ENCODE measurements at places on chromosomes 2 and 18. TPM values are rescaled to one million over a fixed set of nuclear protein-coding genes. Genes with fewer than 3 reads are reported as not detected.

DNA sequence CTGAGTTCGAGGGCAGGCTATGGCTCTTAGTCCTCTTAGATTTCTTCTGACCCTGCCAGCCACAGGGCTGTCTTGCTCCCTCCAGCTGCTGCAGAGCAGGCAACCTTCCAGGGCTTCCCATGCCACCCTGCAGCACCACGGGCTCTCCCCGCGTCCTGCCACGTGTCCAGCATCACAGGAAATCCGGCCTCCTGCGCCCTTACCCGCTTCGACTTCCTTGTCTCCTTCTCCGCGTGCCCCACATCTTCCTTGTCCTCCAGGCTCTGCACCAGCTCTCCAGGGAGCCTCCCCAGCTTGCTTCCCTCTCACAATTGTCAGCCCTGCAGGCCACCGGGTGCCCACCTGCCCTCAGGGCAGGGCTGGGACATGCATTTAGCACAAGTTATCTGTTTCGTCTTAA lies 253.5 kb downstream of the DCDC2C start:
- ATAC-seq: no peak

DNA sequence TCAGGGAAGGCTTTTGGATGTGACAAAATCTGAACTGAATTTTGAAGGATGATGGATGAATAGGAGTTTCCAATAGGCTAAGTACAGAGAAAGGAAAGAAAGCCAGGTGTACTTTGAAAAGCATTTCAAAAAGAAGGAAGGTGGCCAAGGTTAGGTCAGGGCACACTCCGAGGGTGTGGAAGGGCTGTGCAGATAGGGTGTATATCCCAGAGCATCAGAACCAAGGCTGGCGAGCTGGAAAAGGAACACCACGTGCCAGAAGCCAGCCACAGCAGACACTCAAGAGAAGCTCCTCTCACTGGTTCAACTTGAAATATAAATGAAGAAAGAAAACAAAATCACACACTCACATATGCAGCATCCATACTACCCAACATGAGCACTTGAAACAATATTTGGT lies 51.0 kb downstream of the RPL31 start:
- no peak for ATAC-seq

- ATAC-seq: no peak
Observed at GRCh38 chr2:207531032-207531952, 1.5 kb downstream of the CREB1 start.

DNA sequence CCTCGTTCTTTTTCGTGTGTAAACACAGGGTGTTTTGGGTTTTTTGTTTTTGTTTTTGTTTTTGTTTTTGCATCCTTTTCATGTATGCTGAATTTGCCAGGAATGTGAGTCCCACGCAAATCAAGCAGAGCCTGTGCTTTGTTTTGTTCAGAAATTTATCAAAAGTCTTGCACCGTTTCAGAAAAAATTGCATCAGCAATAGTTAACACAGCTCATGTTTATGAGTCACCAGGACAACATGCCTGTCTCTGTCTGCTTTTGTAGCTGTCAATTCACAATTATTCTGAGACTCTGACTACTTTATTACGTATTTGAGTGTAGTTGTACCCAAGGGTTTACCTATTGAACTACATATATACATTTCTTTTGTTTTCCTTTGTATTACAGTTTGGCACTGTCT lies 38.3 kb downstream of the MRPL44 start:
- no peak for ATAC-seq

STON1 gene
- 155 TPM for total RNA-seq

DNA sequence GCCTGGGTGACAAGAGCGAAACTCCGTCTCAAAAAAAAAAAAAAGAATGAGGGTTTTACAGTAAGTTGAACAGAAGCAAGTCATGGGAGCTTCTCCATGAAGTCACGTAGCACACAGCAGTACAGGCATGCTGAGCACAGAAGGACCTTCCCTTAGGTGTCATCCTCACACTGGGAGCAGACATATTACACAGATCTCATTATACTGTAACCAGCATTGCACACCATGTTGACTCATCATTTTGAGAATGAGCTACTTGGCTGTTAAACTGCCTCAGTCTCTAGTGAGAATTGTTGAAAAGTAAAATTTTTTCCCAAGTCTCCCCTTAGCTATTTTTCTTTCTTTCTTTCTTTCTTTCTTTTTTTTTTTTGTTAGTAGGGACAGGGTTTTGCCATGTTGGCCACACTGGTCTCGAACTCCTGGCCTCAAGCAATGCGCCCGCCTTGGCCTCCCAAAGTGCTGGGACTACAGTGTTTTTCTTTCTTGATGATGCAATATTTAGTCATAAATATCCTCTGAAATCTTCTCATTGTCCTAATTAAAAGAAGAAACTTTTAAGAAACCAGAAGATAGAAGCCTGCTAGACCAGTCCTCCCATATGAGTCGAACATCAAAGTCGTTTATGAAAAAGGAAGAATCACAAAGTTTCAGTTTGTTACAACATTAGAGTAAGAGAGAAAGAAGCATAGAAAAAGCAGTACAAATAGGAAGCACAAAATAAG lies 37.9 kb upstream of the PPP1CB start:
- ATAC-seq: no peak

DNA sequence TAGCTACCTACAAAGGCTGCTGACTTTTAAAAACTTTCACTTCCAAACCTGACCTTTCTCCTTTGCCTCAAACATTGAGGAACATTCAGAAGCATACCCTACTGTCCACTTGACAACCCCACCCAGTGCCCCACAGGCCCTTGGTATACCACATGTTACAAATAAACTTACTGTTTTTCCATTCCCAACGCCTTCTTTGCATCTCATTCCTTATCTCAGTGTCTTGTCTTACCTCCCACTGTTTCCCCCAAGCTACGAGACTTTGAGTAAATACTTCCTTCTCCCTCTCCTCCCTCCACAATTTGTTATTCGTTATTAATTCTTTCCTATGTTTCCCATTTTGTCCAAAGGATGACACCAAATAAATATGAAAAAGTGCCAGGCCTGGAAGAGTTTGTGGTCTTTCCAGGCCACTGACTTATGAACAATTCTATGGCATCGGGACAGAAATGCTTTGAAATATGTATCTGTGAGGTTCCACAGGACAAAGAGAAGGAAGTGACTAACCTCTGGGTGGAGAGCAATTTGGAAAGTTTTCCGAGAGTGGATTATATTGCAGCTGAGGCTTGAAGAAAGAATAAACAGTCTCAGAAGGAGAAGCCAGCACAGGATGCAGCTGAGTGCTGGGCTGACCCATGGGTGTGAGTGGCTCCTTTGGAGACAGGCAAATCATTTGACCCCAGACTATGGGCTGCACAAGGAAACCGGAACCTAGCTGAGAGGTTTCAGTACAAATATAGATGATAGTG lies 409.0 kb downstream of the LPIN1 start:
- peak; percentile 91 for ATAC-seq

- ATAC-seq: no peak
Observed at GRCh38 chr2:232351686-232352510, 26.7 kb upstream of the ALPP start.

KHK gene
- total RNA-seq: 6.1 TPM

Measured in gastroesophageal sphincter (tissue), 4 donors.